NCI-H2081 treated with DMSO at 0.1 percent for 48 hours (cell line): ENCODE measurements at places on chromosomes 12 and 14.

DNA sequence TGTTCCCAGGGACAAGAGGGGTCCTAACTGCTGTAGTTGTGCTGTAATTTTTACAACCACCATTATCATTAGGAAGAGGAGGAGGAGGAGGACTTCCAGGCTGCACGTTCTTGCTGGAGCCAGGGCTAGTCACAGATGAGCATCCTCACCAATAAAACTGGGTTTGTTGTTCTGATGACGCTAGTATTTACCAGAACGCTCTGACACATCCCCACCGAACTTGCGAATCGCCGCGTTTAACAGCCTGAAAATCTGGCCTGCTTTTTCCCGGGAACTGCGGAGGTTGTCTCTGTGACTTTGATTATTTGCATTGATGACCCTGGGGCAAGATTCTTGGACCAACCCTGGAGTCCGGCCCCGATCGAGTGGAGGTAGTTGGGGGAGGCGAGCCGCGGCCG, 10.2 kb downstream of the TBX5 start:
- DNase-seq: no peak

- DNase-seq: no peak
These were observed 45.5 kb upstream of the RERGL start for GRCh38 chr12:18135509-18135908.

DNA sequence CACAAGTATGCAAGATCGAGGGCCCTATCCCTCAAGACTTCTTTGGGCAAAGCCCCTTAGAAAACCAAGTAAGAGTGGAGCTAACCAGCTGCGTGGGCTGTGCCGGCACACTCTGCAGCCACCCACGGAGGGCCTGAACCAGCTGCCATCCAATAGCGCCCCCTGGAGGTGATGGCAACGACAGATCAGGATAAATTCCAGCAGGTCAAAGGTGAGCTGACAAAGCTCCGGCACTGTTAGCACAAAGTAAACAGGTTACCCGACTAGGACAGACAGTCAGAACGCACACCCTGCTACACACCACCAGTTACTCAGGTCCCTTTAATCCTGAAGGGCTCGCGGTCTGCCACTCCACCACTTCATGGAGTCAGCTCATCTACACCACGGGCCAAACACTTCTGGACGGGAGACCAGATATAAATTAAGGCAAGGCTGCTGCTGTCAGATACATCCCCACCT, 4.9 kb downstream of the ZBTB39 start:
- no peak for DNase-seq

GRCh38 chr12:109857715-109858114, 22.6 kb downstream of the GLTP start:
- no peak for DNase-seq
